ENCODE measurements at places on chromosomes 1 and 21. TPM values are rescaled to one million over a fixed set of nuclear protein-coding genes. Genes with fewer than 3 reads are reported as not detected.

The CFHR1 gene
- not detected for total RNA-seq

The PAQR6 gene
- 19.0 TPM for total RNA-seq

The WDR64 gene
- total RNA-seq = not detected

The FCRL2 gene
- total RNA-seq = not detected

The MROH9 gene
- total RNA-seq = not detected

The PHACTR4 gene
- 50.3 TPM for total RNA-seq

The RNF2 gene
- total RNA-seq = 17.6 TPM

Data from type B pancreatic cell (in vitro differentiated cells).